ENCODE measurements at places on chromosomes 3 and 15.

DNA sequence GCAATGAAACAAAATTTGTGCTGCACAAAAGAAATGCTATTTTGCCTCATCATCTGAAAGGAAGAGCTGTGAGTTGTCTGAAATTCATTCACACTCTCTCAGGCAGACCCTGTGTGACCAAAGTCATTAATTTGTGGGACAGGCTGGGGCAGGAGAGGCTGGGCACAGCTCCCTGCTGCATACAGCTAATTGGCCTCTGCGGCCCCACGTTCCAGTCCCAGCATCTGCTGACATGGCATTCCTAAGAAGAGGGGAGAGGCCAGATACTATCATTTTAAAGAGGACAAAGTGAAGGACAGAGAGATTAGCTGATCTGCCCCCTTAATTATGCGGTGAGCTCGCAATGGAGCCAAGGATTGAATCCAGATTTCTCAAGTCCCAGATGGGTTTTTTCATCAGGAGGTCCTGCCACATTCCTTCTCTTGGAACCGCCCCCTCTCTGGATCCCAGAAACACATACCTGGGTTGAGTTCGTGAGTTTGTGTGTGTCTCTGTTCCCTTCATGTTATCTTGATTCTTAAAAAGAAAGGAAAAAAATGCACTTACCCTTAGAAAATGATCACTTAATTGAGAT is 25.1 kb downstream of the POLR2M start:
- DNase-seq = no peak

- no peak for DNase-seq
These were observed 152.5 kb downstream of the ADAMTS17 start for GRCh38 chr15:100189319-100189718.

DNA sequence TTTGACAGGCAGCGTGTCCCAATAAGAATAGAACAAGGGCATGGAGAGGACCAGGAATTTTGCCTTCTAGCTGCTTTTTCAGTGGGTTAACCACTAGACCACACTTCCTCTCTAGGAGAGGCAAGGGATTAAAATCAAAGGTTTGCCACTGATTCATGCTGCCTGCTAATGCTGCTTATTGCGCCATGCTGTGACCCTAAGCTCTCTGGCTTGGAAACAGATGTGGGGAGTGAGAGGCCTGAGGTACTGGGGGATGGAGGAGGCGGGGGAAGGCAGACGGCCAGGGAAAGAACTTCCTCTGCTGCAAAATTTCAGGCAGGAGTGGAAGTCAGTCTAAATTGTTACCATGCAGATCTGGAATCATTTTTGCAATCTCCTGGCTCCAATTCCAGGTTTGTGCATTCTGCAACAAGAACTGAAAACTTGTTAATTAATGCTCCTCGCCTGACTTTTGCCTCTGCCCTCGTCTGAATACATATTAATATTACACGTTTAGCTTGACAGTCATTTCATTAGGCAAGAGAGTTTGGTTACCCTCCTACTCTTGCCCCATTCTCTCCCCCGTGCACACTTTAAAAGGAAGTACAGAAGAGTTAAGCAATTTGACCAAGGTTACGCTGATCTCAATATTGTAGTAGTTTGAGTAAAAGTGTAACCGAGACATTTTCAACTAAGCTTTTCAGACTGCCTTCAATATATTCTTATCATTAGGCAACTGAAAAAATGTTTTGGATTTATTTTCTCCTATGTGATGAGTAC is 121.7 kb upstream of the SPRED1 start:
- no peak for DNase-seq

- peak; percentile 35 for DNase-seq
These were observed 788 bp upstream of the DLG1 start for GRCh38 chr3:197298945-197299854.

DNA sequence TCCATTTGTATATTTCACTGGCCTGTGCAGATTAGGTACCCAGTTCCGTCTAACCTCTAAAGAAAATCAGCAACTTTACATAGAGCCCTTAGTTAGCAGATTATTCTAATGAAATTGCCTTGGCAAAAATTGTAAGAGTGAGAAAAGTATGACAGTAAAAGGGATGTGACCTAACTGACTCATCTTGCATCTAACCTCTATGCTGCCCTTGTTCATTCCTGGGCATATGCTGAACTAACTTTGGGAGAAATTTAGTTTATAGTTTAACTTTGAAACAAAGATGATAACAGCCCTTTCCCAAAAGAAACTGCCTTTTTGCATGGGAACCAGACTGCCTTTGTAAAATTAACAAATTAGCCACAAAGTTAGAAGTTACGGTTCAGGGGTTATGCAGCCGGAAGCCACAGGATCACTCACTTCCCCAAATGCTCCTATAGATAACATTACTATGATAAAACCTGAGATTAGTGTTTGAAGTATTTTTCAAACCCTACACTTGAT is 839.8 kb upstream of the ALCAM start:
- DNase-seq = no peak

- DNase-seq = no peak
These were observed 27.1 kb upstream of the SKIL start for GRCh38 chr3:170330366-170330765.

DNA sequence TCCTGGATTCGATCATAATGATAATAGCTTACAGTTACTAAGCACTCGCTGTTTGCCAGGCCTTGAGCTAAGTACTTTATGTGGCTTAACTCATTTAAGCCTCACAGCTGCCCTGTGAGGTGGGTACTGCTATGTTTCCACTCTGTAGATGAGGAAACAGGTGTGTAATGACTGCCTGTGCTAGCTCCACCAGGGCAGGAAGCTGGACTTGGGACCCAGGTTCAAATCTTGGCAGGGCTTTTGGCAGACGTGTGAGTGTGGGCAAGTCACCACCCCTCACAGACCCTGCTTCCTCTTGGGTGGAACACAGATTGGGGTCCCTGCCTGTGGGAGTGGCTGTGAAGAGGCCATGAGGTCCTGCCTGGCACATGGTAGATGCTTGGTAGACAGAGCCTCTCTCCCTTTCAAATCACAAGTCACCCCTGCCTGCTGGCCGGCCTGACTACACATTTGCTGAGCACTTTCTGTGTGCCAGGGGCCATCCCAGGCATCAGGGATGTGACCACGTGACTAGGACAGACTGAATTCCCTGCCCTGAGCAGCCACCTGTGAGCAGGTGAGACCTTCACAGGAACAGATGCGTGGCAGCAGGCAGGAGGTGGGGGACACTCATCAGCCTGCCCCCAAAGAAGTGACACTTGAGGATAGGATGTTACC is 3.7 kb downstream of the EFCC1 start:
- peak; percentile 85 for DNase-seq

DNA sequence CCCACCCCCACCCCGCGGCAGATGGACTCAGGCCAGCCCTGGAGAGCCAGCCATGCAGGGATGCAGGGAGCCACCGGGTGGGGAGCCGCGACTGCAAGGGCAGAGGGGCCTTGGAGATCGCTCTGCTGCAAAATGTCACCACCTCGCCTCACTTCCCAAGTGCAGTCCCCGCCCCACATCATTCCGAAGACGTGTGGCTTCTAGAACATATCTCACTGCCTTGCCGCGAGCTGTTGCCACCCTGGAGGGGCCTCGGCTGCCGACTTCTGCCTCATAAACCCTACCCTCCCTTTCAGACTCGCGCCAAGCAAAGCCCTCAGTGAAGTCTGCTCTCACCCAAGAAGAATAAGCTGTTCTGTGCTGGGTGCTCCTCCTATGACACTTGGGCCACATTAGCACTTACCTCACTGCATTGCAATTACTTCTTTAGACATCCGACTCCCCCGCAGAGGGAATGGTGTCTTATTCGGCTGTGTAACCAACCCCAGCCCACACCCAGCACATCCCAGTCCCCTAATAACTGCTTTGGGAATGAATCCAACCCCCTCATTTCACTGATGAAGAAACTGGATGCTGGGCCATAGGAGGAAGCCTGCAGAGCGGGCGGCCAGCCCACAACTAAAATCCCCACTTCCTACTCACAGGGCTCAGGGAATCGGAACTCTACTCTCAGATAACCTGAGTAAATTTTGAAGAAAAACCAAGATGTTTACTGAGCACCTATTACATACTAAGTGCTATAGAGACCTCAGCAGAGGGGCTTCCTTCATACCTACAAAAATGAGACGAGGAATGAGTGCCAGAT is 8.6 kb downstream of the TLE3 start:
- DNase-seq = no peak

DNA sequence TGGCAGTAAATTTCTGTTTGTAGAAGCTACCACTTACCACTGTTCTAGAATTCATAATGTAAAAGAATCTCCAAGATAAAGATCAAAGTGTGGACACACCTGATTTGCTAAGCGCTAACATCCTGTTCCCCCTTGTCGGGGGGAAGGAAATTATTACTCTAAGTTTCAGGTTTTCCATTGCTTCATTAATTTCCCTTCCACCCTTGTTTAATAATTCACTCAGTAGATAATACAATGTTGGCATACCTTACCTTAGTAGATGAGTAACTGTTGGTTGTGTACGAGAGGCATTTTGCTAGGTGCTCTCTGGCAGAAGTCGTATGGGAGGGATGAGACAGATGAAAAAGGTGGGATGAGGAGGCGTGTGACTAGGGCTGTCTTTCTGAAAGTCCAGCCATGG is 641.2 kb upstream of the ARRDC4 start:
- no peak for DNase-seq

- DNase-seq = no peak
These were observed 157.0 kb downstream of the FGF12 start for GRCh38 chr3:192570315-192570714.

GRCh38 chr3:115369021-115369420 is 221.9 kb upstream of the ZBTB20 start:
- no peak for DNase-seq

GRCh38 chr3:115698851-115699591 is 75.7 kb downstream of the GAP43 start:
- DNase-seq = peak; percentile 19

DNA sequence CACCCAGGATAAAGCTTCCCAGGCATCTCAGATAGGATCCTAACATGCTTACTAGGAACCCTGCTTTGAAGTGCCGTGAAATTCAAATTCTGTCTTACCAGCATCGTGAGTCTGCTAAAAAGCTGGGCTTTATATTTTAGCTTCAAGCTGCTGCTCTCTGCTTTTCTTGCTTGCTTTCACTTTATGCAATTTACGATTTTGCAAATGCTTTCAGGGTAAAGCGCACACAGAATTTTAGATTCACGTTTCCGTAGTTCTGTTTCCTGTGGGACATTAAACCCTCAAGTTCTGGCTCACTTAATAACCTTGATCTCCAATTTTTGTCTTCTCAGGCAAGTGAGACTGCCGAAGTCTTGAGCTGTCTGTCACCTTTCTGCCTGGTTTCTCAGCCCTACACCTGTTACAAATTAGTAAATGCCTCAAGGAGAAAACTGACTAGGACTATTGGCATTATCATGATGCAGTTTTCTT is 170.5 kb upstream of the TGFBR2 start:
- no peak for DNase-seq

DNA sequence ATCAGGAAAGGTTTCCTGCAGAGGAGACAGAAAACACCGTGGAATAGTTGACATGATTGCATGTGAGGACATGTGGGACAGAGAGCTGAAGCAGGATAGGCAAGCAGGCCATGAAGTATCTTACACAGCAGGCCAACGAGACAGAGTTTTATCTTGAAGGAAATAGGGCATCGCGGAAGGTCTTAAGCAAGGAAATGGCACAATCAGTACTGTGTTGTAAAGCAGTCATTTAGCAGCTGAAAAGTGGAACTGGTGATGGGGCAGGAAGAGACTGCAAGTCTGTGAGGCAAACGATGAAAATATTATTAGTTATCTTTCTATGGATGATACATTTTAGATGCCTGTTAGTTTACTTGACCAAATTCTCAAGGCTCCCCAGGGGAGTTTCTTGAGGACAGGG is 535.1 kb downstream of the SOX2 start:
- no peak for DNase-seq

DNA sequence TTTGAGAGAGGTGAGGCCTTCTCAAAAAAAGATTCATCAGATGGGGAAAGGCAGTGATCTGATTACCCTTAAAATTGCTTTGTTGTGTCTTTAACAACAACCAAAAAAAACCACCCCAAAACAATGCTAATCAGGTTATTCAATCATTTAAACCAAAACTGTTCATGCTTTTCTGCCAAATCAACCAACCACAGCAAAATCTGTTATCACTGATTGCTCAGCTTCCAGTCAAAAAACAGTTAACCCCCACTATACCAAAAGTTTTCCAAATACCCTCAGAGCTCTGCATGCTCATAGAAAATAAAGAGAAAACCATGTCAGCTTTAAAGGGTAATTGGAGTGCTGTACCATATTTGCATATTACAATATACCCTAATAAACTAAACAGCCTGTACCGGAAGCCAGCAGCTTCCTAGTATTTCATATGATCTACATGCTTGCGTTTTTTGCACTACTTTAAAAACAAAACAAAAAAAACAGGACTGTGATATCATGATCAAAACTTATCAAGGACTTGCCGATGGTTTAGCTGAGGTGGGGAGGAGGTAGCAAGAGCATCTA is 22.8 kb downstream of the SATB1 start:
- no peak for DNase-seq

GRCh38 chr15:50028326-50028725 is 90.7 kb downstream of the ATP8B4 start:
- DNase-seq = no peak

DNA sequence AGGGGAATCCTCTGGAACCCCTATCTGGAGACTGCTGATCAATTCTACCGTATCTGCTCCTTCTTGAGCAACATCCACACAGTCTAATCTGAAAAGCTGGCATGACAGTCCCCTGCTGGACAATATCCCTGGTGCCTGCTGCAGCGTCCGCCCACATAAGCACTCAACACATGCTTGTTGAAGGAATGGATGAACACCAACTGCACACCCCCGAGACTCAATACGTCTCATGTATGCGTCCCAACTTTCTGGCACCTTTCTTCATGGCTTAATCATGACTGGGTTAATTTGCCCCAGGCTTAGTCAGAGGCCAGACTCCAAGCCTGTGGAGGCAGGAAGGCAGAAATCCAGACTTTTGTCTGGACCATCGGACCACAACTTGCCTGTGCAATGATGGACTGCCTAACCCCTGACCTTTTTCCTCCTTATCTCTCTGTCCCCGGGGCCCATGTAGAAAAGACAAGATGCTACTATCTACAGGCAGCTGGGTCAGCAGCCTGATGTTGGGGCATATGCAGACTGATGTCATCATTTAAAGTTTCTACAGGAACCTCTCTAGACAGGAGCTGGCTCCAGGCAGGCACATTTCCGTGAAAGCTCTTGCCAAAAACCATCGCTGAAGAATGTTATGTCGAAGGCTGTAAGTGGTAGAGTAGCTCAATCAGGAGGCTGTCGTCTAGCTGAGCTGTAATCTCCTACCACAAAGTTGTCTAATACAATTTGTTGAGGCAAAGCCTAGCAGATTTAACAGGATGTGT is 114.1 kb upstream of the TPM1 start:
- DNase-seq = no peak

Data from DMS153 (cell line).